ENCODE measurements at places on chromosomes 7 and 10. TPM values are rescaled to one million over a fixed set of nuclear protein-coding genes. Genes with fewer than 3 reads are reported as not detected.
A peak's percentile ranks its signal among the peaks of the same experiment; 100 is the strongest.

DNA sequence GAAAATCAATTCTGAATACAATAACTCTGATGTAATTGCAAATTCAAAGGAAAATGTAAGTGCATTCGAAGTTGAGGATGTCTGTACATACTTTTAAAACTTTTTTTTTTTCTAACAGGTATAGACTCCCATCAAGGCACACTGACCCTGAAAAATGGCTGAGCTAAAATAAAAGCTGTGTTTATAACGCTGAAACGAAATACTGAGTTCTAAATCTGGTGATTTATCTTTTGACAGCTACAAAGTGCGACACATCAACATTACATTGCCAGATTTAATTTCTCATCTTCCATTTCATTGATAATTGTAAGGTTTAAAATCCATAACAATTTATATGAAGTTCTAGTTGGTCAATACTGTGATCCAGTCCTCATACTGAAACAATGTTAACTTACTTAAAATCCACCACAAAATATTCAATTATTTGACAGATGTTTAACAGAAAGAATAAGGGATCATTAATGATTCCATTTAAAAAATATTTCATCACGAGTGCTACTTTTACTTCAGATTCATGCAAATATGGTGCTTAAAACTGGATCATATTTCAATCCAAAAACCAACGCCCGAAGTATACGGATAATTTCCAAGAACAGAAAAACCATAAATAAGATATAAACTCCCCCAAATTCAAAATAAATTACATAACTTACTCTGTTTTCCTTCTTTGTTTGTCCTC, 1.4 kb downstream of the RAB11FIP2 start:
- no peak for DNase-seq

The NKX2-3 gene
- total RNA-seq: 0.07 TPM

The COBL gene
- 8.8 TPM for total RNA-seq

GRCh38 chr7:134945691-134946090, 40.6 kb upstream of the AGBL3 start:
- DNase-seq: no peak

The TMEM26 gene
- not detected for total RNA-seq

- peak; percentile 86 for DNase-seq
Observed at GRCh38 chr7:43586251-43586900, 3.5 kb downstream of the STK17A start.

DNA sequence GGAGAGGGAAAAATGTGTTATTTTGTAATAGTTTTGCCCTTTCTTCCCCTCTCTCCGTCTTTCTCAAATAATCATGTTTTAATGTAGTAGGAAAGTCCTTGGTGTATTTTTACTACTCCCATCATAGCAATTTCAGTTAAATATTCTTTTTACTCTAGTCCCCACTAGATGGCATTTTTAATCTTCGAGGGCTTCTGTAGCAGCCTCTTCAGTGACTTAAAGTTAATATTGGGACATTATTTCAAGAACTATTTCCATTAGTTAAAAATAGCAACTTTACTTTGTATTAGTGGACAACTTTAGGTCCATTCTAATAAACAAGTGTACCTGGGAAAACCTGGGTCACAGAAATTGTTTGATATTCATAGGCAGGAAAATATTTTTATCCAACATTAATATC, 23.0 kb downstream of the EDRF1 start:
- DNase-seq: peak; percentile 29

The PPIF gene
- 381 TPM for total RNA-seq

DNA sequence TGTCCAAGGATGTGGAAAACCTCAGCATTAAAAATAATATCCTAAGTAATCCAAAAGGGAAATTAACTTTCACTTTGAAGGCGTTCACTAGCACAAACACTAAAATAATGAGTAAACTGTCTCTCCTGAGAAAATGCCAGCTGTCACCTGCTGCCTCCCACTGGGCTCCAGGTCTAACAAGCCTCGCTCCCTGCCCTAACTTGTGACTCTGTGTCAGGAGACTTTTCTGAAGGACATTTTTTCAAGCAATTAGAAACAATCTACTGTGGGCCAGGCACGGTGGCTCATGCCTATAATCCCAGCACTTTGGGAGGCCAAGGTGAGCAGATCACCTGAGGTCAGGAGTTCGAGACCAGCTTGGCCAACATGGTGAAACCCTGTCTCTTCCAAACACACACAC, 72.8 kb upstream of the GLCCI1 start:
- no peak for DNase-seq

- no peak for DNase-seq
Observed at GRCh38 chr10:80855348-80855971, 317.8 kb downstream of the SH2D4B start.

GRCh38 chr7:92834507-92835260, 1.7 kb downstream of the CDK6 start:
- DNase-seq: peak; percentile 12

The GJD4 gene
- 0.33 TPM for total RNA-seq

- DNase-seq: no peak
Observed at GRCh38 chr10:122178655-122179054, 92.4 kb upstream of the BTBD16 start.

DNA sequence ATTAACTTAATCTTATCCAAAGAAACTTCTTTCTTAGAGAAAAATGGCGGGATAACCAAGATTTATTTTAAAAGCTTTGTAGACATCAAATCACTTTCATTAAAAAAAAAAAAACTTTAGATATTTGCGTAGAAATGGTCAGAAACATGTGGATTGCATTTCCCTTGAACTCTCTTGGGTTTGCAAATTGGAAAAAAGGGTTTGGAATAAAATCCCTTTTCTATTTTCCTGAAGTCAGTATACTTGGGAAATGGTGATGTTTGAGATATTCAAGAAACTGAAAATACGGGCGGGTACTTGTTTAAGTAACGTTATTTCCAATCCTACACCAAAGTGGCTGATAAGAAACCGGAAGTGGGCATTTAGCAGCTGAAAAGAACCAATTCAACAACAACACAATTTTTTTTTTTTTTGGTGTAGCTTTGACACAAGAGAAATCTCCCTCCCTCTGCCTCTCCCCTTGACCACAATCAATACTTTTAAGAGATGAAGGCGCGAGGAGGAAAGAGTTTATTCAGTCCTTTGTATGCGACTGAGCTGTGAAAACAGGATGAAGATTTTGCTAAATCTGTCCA, 13.7 kb upstream of the GFRA1 start:
- DNase-seq: no peak

The ZNF467 gene
- 4.1 TPM for total RNA-seq

GRCh38 chr7:25967278-25968204, 184.5 kb upstream of the NFE2L3 start:
- no peak for DNase-seq

- peak; percentile 24 for DNase-seq
Observed at GRCh38 chr7:116030651-116031276, at the start of gene TFEC. Gene TFEC (minus strand): TSS chr7:116030763. CDS start chr7:115984441, 46,322 bp downstream.

The SEMA3A gene
- 16.9 TPM for total RNA-seq

The ZNF862 gene
- 15.1 TPM for total RNA-seq

DNA sequence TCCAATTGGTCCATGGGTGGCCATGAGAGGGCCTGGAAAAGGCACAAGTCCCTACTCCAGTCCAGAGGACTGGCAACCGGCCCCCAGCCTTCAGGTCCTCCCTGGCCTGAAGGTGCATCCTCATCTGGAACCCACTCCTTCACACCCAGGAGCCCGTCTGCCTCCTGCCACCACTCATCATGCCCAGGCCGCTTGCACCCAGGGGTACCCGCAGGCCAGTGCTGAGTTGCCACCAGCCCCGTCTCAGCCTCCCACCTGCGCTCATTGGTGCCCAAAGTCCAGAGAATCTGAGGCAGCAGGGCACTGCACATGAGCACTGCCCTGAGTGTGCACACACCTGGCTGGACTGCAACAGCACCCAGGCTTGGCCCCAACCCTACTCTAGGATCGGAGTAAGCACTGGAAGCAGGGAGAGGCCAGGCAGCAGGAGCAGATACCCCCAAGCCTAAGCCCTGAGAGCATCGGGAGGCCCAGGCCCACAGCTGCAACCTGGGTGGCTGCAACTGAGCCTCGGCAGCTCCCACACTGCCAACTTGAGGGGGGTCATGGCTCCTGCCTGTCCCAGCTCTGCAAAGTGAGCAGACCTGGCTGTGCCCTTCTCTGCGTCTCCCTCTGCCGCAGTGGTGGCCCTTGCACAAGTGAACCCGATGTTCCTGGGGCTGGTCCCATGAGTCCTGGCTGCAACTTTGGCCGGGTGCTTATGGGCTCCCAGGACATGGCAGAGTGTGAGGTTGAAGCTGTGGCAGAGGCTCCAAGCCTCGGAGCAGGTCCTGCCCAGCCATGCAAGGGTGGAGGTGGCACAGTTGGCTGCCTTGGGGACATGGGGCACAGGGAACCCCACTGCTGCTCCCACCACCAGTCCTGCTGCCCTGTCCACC, 44.3 kb downstream of the TCERG1L start:
- DNase-seq: no peak

GRCh38 chr10:132232023-132232951, 45.5 kb downstream of the DPYSL4 start:
- no peak for DNase-seq

DNA sequence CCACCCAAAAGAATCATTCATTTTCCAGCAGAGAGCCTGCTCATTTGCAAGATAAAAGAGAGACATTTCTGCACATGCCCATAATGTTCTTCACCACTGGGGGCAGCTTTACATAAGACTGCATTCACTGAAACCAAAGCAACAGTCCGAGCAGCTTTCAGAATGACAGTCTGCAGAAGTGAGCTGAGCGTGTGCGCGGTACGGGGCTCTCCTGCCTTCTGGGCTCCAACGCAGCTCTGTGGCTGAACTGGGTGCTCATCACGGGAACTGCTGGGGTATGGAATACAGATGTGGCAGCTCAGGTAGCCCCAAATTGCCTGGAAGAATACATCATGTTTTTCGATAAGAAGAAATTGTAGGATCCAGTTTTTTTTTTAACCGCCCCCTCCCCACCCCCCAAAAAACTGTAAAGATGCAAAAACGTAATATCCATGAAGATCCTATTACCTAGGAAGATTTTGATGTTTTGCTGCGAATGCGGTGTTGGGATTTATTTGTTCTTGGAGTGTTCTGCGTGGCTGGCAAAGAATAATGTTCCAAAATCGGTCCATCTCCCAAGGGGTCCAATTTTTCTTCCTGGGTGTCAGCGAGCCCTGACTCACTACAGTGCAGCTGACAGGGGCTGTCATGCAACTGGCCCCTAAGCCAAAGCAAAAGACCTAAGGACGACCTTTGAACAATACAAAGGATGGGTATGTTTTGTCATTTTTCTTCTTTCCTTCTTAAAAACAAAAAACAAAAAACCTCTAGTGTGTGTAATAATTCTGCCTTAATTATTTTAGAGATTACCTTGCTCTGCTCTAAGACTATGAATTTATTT, at the start of gene LRRTM3:
Gene LRRTM3 (plus strand): TSS at position 141 of the 820 bp plus-strand sequence.
- DNase-seq: peak; percentile 99

- peak; percentile 58 for DNase-seq
Observed at GRCh38 chr10:3689871-3690510, 95.0 kb downstream of the KLF6 start.

DNA sequence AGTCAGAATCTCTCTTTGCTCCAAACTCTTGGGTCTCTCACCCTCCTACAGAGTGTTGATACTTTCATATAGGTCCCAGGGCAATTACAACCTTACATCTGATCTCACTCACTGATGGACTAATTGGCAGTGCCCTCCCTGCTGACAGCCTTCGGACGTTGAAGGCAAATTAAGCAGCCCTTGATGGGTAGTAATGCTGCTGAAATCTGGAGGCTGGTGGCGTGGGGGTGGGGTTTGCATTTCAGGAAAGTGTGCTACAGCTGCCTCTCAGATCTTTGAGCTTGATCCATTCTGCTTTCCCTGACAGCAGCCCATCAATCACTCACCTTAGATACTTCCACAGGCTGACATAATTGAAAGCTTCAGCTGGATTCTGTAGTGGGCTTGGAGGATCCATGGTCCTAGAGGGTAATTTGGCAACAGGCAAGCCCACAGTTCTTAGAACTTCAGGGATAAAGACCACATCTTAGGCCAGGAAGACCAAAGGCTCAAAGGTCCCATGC, 349.1 kb upstream of the PODXL start:
- DNase-seq: no peak

DNA sequence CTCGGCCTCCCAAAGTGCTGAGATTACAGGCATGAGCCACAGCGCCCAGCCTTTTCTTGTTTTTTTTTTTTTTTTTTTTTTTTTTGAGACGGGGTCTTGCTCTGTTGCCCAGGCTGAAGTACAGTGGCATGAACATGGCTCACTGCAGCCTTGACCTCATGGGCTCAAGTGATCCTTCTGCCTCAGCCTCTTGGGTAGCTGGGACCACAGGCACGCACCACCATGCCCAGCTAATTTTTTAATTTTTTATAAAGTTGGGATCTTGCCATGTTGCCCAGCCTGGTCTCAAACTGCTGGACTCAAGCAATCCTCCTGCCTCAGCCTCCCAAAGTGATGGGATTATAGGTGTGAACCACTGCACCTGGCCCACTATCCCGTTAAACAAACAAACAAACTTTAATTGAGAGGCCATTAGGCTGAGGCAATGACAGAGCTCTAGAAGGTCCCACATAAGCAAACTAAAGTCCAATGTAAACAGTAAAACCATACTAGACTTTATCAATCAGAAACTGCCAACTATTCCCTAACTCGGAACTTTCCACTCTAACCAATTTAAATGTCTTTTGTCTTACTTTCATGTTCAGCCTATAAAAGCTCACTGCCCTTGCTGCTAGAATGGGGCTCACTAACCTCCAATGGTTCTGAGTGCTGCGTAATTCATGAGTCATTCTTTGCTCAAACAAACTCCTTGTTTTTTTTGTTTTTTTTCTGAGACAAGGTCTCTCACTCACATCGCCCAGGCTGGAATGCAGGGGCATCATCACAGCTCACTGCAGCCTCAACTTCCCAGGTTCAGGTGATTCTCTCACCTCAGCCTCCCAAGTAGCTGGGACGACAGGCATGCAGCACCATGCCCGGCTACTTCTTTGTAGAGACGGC, 1.9 kb downstream of the DHX32 start:
- peak; percentile 92 for DNase-seq

DNA sequence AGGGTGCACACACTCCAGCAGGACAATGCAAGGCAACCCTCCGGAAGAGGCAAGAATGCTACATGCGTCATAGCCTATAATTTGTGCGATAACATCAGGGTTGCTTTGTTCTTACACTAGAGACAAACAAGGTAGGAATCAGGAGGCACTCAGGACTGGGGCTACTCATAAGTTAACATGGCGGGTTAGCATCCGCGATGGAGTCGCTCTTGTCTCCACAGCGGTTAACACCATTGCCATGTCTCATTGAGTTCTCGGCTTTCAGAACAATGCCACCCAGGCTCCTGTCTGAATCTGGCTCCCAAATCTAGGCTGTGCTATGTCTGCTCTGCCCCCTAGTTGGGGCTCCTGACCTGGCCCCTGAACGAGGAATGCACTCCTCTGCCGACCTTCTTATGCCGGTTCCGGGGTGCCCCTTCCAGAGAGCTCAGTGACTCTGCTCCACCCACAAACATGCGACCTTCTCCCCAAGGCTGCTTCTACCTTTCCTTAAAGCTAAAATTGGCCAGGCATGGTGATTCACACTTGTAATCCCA, 24.9 kb upstream of the SLF2 start:
- no peak for DNase-seq

The TEX36 gene
- not detected for total RNA-seq

- DNase-seq: no peak
Observed at GRCh38 chr10:46268076-46268881, 18.5 kb upstream of the ANTXRL start.

GRCh38 chr7:54116956-54117355, 425.2 kb upstream of the VSTM2A start:
- DNase-seq: no peak
